ENCODE measurements at places on chromosomes 7 and 10. TPM values are rescaled to one million over a fixed set of nuclear protein-coding genes. Genes with fewer than 3 reads are reported as not detected.

Gene COL13A1
- not detected for total RNA-seq

Gene CCDC146
- 20.6 TPM for total RNA-seq

GRCh38 chr10:64863836-64864235 is 1342.6 kb downstream of the REEP3 start:
- no peak for DNase-seq
- no peak overlapping the region for H3K27ac ChIP-seq
- H3K27me3 ChIP-seq, result no peaks in the 10 kb centered on the region
- no peak overlapping the region for H3K4me3 ChIP-seq
- no peaks in the 10 kb centered on the region for H3K36me3 ChIP-seq

- H3K27me3 ChIP-seq, result no peaks in the 10 kb centered on the region
- no peak overlapping the region for H3K4me3 ChIP-seq
- DNase-seq, result no peak
- H3K36me3 ChIP-seq, result no peaks in the 10 kb centered on the region
- peaks cover 12% of the 10 kb centered on the region for H3K4me1 ChIP-seq
Measured at GRCh38 chr7:38448584-38449234, 175.3 kb upstream of the TARP start.

- H3K36me3 ChIP-seq, result no peaks in the 10 kb centered on the region
- DNase-seq, result no peak
- H3K27me3 ChIP-seq, result no peaks in the 10 kb centered on the region
- peaks cover 18% of the 10 kb centered on the region for H3K4me1 ChIP-seq
- no peak overlapping the region for H3K4me3 ChIP-seq
Measured at GRCh38 chr10:113131613-113132261, 181.7 kb downstream of the TCF7L2 start.

- H3K4me3 ChIP-seq, result no peak overlapping the region
- no peaks in the 10 kb centered on the region for H3K36me3 ChIP-seq
- DNase-seq, result no peak
- no peaks in the 10 kb centered on the region for H3K27me3 ChIP-seq
- H3K4me1 ChIP-seq, result peaks cover 7% of the 10 kb centered on the region
- H3K27ac ChIP-seq, result no peak overlapping the region
Measured at GRCh38 chr7:39589323-39590111, 23.3 kb downstream of the YAE1 start.

DNA sequence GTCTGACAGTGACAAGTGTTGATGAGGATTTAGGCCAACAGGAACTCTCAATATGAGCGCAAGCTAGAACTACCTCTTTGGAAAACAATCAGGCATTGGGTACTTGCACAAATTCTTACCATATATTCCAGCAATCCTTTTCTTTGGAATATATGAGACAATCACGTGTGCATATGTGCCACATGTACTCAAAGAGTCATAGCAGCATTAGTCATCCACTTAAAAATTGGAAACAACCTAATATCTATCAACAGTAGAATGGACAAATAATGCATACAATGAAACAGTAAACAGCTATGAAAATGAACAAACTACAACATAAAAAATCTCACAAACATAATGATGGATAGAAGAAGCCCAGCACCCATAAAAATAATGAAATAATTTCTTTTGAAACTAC is 179.7 kb downstream of the GLI3 start:
- no peaks in the 10 kb centered on the region for H3K27me3 ChIP-seq
- no peak for DNase-seq
- no peak overlapping the region for H3K27ac ChIP-seq
- H3K4me3 ChIP-seq, result no peak overlapping the region

DNA sequence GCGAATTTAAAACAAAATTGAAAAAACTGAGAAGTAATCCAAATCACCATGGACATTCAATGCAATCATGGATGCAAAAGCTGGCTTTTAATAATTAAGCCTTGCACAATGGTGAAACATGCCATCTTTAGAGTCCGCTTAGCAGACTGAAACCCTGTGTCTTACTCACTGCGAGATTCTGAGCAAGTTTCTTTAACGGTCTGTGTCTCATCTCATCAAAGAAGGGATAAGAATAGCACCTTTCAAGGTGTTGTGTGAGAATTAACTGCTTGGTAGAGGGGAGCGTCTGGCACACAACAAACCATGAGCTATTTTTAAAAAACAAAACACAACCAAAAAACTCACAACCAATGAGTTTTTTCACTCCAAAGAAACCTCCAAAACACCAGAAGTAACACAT is 21.4 kb downstream of the ACBD7 start:
- H3K27ac ChIP-seq, result no peak overlapping the region
- H3K36me3 ChIP-seq, result no peaks in the 10 kb centered on the region
- no peak for DNase-seq
- H3K4me3 ChIP-seq, result no peak overlapping the region
- no peaks in the 10 kb centered on the region for H3K4me1 ChIP-seq
- H3K27me3 ChIP-seq, result no peaks in the 10 kb centered on the region

Gene TRIM4
- 33.1 TPM for total RNA-seq

DNA sequence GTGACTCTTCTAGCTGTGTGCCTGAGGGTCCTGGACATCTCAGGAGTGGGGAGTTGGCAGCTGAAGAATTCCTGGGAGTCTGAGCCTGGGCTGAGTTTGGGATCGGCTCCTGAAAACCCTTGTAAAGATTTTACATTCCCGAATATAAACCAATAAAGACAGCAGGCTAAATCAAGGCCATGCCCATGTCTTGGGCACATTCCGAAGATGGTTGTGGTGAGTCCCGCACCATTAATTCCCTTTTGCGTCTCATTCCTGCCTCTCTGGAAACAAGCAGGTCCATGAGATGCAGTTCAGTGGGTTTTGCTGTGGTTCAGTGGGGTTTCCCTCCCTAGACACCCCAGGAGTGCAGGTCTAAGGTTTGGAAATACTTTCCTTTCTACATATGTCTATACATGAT is 90.9 kb downstream of the COL26A1 start:
- no peak overlapping the region for H3K4me3 ChIP-seq
- H3K36me3 ChIP-seq, result no peaks in the 10 kb centered on the region
- DNase-seq, result no peak
- no peaks in the 10 kb centered on the region for H3K4me1 ChIP-seq
- H3K27ac ChIP-seq, result no peak overlapping the region

DNA sequence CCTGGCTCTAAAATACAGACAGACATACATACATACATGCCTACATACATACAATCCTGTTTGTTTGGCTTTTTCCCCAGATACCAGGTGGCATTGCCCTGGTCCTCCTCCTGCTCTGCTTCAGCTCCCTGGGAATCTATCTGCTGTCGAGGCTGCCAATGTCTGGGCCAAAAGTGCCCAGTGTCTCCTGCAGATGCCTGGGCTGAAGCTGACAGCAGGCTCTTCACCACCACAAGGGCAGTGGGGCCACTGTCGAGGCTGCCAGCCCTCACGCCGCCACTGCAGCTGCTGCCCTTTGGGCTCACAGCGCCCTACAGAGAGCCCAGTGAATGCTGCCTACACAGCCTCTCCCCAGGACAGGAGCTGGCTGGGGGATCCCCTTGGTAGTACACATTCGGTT is 18.0 kb upstream of the STN1 start:
- H3K36me3 ChIP-seq, result no peaks in the 10 kb centered on the region
- no peaks in the 10 kb centered on the region for H3K27me3 ChIP-seq
- H3K4me1 ChIP-seq, result no peaks in the 10 kb centered on the region

Gene ATOH7
- total RNA-seq, result not detected

- DNase-seq, result no peak
- H3K36me3 ChIP-seq, result no peaks in the 10 kb centered on the region
- no peak overlapping the region for H3K4me3 ChIP-seq
Measured at GRCh38 chr7:156065400-156065799, 253.1 kb upstream of the SHH start.

Gene NRCAM
- total RNA-seq, result 7.9 TPM

DNA sequence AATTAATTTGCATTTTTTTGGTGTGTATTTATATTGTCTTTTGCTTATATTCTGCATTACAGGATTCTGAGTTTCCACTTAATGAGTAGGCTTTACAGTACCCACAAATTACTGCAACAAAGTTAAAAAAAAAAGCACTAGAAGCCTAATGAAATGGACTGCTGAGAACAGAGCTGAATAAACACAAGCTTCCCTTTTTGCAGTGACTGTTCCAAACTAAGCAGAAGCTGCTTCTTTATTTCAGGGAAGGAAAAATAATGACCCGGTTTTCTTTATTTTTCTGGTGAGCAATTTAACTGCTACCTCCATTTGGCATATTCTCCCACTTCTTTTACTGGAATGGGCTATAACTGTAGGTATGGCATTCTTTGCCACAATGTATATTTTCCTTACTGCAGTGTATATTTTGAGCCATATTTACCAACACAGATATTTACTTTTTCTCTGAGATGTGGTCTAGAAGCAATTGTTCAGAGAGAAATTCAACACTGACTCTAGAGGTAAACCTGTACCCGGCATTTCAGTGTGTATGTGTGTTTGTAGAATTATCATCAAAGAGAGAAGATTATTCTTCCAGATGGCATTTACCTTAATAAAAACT is 56.9 kb downstream of the HDAC9 start:
- no peak overlapping the region for H3K4me3 ChIP-seq
- H3K27ac ChIP-seq, result no peak overlapping the region
- H3K36me3 ChIP-seq, result no peaks in the 10 kb centered on the region

DNA sequence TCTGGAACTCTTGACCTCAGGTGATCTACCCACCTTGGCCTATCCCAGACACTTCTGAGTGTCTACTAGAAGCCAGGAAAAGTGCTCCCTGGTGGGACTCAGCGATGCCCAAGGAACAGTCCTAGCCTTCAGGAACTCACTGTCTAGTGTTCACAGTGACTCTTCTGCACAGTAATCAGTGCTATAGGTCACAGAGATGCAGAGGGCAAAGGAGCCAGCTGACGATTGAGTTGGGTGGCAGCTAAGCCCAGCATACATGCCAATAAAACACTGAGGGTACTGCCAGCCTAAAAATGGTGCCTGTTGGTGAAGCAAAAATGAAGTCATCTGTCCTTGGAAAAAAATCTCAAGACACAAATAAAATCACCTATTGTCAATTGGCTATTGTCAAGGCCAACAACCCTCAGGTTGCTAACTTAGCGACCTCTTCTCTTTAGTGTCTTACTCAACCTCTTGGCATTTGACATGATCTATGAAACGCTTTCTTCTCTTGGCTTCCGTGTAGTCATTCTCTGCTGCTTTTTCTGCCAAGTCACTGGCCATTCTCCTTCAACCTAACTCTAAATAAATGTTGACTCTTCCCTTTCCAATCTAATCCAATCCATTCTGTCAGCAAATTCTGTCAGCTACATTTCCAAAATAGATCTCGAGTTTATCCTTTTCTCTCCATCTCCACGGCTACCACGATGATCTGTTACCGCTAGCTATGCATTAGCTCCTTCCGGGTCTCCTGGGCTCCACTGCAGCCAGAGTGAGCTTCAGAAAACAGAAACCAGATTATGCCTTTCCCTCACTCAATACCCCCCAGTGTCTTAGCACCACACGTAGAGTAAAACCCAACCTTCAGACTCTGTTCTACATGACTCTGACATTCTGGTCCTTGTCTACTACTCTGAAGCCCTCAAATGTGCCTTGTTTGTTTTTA is 99.2 kb downstream of the ATXN7L1 start:
- H3K36me3 ChIP-seq, result no peaks in the 10 kb centered on the region
- no peaks in the 10 kb centered on the region for H3K27me3 ChIP-seq
- peaks cover 9% of the 10 kb centered on the region for H3K4me1 ChIP-seq
- H3K4me3 ChIP-seq, result no peak overlapping the region
- no peak for DNase-seq

Gene NPC1L1
- 0.49 TPM for total RNA-seq

DNA sequence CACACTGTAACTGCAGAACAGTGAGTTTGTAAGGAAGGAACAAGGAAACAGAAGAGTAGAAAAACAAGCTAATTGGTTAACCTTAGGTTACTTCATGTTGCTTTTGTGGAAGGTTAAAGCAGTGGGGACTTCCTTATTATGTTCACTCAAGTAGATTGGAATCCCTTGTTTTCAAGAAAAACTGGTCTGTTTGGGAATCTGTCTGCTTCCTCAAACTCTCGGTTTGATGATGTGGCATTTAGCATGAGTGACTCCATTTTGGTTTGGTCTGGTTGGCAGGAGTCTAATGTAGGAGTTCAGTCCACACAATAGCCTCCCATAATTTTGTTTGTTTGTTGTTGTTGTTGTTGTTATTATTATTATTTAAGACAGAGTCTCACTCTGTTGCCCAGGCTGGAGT is 3.8 kb upstream of the TRIM56 start:
- no peak overlapping the region for H3K4me3 ChIP-seq
- H3K27me3 ChIP-seq, result no peaks in the 10 kb centered on the region
- peaks cover 17% of the 10 kb centered on the region for H3K4me1 ChIP-seq
- H3K36me3 ChIP-seq, result no peaks in the 10 kb centered on the region

GRCh38 chr7:75943864-75944263 is 28.9 kb downstream of the POR start:
- no peaks in the 10 kb centered on the region for H3K27me3 ChIP-seq
- H3K4me3 ChIP-seq, result no peak overlapping the region
- no peaks in the 10 kb centered on the region for H3K36me3 ChIP-seq
- peaks cover 13% of the 10 kb centered on the region for H3K4me1 ChIP-seq
- peak overlapping the region; percentile 3 for H3K27ac ChIP-seq

DNA sequence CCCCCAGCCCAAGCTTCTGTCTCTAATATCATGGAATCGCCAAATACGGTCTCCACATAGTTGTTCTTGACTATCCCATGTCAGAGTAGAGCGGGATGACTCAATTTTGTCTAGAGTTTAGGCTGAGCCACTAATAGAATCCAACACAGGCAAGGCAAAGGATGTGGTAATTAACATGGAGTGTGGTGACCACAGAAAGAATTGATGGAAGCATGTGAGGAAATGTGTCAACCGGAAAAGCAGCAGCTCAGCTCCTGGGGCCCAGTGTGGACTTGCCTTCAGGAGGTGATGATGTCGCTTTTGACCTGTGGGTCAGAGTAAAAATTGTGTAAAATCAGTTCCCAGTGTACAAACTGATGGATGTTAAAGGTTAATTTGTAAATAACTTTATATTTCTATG is 139.3 kb upstream of the KLF6 start:
- no peaks in the 10 kb centered on the region for H3K4me1 ChIP-seq
- H3K36me3 ChIP-seq, result no peaks in the 10 kb centered on the region
- H3K4me3 ChIP-seq, result no peak overlapping the region
- H3K27ac ChIP-seq, result no peak overlapping the region
- no peak for DNase-seq

DNA sequence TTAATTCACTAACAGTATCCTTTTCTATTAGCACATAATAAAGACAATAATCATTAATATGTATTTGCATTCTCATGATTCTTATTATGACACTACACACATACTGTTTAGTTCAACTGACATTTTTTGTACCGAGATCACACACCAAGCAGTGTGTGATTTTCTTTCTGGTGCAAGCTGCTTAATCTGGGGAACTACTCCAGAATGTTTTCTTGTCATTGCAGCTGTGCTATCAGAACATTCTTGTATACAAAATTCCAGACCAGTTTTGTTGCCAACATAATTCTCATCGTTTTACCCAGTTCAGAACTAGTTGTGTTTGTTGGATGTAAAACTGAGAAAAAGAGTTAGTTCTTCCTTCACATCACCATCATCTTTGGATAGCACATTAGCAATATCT is 37.4 kb downstream of the VKORC1L1 start:
- H3K4me3 ChIP-seq, result no peak overlapping the region
- no peaks in the 10 kb centered on the region for H3K27me3 ChIP-seq
- DNase-seq, result no peak
- H3K27ac ChIP-seq, result no peak overlapping the region
- no peaks in the 10 kb centered on the region for H3K36me3 ChIP-seq

GRCh38 chr10:19683356-19683755 is 132.9 kb upstream of the PLXDC2 start:
- H3K27ac ChIP-seq, result no peak overlapping the region
- H3K4me1 ChIP-seq, result no peaks in the 10 kb centered on the region
- H3K4me3 ChIP-seq, result no peak overlapping the region

Gene TECPR1
- total RNA-seq, result 19.6 TPM

GRCh38 chr7:151790095-151790829 is 86.7 kb downstream of the PRKAG2 start:
- no peaks in the 10 kb centered on the region for H3K36me3 ChIP-seq
- no peak overlapping the region for H3K27ac ChIP-seq
- no peaks in the 10 kb centered on the region for H3K4me1 ChIP-seq

Gene P4HA1
- total RNA-seq, result 12.5 TPM
